Heart left ventricle (tissue), 16 donors: ENCODE measurements at places on chromosomes 13 and 19. TPM values are rescaled to one million over a fixed set of nuclear protein-coding genes. Genes with fewer than 3 reads are reported as not detected.

GRCh38 chr19:5138606-5139582 is 170.0 kb downstream of the KDM4B start:
- DNase-seq: peak; percentile 52

- no peak for DNase-seq
Observed at GRCh38 chr13:65036999-65037398, 2193.1 kb downstream of the PCDH9 start.

DNA sequence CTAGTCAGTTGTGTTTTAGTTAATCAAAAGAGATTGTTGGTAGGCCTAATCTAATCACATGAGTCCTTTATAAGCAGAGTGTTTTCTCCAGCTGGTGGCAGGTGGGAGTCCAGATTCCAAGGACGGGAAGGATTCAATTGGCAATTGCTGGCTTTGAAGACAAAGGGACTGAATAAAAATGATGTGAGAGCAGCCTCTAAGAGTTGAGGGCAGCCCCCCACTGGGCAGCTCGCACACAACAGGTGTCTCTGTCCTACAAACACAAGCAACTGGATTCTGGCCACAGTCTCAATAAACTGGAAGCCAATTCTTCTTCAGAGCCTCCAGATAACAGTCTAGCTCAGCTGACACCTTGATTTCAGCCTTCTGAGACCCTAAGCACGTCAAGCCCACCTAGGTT is 915.2 kb downstream of the PCDH9 start:
- DNase-seq: no peak

GRCh38 chr13:108212886-108213285 is 2.5 kb downstream of the LIG4 start:
- no peak for DNase-seq

- DNase-seq: no peak
Observed at GRCh38 chr13:95656386-95657015, 12.0 kb upstream of the DZIP1 start.

DNA sequence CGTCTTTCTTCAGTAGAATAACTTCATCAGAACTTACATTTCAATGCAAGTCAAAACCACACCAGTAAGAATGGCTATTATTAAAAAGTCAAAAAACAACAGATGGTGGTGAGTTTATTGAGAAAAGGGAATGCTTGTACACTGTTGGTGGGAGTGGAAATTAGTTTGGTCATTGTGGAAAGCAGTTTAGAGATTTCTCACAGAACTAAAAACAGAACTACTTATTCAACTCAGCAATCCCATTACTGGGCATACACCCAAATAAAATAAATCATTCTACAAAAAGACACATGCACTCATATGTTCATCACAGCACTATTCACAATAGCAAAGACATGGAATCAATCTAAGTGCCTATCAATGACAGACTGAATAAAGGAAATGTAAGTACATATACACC is 231.2 kb downstream of the NHLRC3 start:
- DNase-seq: no peak

The CEBPA gene
- 12.6 TPM for total RNA-seq

- DNase-seq: no peak
Observed at GRCh38 chr13:65825039-65825438, 1405.1 kb downstream of the PCDH9 start.
